ENCODE measurements at places on chromosomes 13 and 19.
A peak's percentile ranks its signal among the peaks of the same experiment; 100 is the strongest.

- DNase-seq = no peak
Measured at GRCh38 chr19:49081273-49081672, 4.0 kb upstream of the SNRNP70 start.

DNA sequence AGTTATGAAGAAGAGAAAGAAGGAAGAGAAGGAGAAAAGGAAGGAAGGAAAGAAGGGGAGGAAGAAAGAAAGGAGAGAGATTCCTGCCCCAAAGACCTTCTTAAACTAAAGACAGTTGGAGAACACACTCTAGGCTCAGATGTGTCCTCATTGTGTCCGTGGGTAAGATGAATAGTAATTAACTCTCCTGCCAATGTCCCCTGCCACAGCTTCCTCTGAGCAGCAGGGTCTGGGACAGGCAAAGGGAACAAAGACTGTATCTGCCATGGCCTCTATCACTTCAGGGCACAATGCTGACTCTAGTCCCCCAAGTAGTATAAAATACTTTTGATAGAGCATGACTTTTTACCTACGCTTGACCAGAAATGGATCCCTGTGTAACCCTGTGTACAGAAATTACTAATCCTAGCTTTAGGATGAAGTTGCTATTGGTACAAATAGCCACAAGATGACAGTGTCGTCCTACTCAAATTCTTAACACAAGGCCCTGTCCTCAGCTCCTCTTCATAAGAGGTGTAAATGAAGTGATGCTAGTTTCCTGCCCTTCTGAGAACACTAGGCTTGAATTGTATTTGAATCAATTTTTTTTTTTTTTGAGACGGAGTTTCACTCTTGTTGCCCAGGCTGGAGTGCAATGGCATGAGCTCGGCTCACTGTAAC is 186.2 kb upstream of the GPR12 start:
- DNase-seq = peak; percentile 28

- no peak for DNase-seq
Measured at GRCh38 chr19:722553-723101, 13.9 kb downstream of the PALM start.

- DNase-seq = no peak
Measured at GRCh38 chr13:114096031-114096485, 36.4 kb downstream of the RASA3 start.

- no peak for DNase-seq
Measured at GRCh38 chr13:59738921-59739320, 424.8 kb downstream of the DIAPH3 start.

DNA sequence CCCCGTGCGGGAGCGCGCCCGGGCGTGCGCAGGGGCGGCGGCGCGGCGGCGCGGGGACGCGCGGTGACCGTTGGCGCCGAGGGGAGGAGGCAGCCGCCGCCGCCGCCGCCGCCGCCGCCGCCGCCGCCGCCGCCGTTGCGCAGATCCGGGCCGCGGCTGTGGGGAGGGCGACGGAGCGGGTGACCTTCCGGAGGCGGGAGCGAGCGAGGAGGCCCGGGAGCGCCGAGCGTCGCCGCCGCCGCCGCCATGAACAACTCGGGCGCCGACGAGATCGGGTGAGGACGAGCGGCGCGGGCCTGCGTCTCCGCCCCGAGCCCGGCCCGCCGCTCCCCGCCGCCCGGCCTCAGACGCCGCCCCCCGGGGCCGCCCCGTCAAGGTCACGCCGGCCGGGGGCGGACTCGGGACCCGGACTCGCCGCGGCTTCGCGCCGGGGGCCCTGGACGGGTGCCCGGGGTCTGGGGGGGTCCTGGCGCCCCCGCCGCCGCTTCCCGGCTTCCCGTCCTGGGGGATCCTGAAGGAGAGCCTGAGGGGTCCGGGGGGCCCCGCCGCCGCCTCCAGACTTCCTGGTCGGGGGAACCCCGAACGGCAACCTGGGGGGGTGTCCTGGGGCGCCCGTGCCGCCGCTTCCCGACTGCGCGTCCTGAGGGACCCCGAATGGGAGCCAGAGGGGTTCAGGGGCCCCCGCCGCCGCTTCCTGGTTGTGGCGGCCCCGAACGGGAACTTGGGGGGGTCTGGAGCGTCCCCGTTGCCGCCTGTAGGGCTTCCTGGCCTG is at the start of gene DAZAP1:
TSS of gene DAZAP1 (plus strand) at position 59 of the 772 bp plus-strand sequence. CDS start at position 247, 188 bp downstream.
- no peak for DNase-seq

GRCh38 chr13:56670563-56670962 is 470.2 kb upstream of the PRR20A start:
- DNase-seq = no peak
